Cardiac muscle cell (in vitro differentiated cells and primary cell): ENCODE measurements at places on chromosomes 16 and 17.

- peaks cover under 1% of the 10 kb centered on the region for H3K4me1 ChIP-seq
- peak; percentile 91 for DNase-seq
- H3K27me3 ChIP-seq: peaks cover 28% of the 10 kb centered on the region
- no peak within 1 kb of the TSS for H3K27ac ChIP-seq
- peak within 1 kb of the TSS; percentile 49 for H3K4me3 ChIP-seq
- H3K36me3 ChIP-seq: no peaks in the 10 kb centered on the region
Observed at GRCh38 chr16:2968738-2969544, at the start of gene PAQR4. Gene PAQR4 (plus strand): TSS chr16:2969348. CDS start chr16:2969675, 327 bp downstream.

DNA sequence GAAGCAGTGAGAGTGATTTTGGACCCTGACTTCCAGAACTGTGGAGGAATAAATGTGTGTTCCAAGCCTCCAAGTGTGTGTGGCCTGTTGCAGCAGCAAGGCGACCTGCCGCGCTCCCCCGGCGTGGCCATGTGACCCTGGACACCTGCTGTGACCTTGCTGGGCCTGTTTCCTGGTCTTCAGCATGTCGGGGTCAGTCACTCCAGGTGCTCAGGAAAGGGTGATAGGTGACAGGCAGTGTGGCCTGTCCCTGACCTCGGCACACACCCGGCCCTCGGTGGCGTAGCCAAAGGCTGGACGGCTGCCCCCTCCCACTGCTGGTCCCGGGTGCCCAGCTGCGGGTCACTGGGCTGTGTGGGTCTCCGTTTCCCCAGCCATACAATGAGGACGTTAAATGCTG lies 31.8 kb upstream of the ZNF469 start:
- H3K36me3 ChIP-seq: no peaks in the 10 kb centered on the region
- H3K27ac ChIP-seq: no peak overlapping the region
- H3K4me1 ChIP-seq: no peaks in the 10 kb centered on the region
- H3K27me3 ChIP-seq: no peaks in the 10 kb centered on the region
- no peak for DNase-seq

DNA sequence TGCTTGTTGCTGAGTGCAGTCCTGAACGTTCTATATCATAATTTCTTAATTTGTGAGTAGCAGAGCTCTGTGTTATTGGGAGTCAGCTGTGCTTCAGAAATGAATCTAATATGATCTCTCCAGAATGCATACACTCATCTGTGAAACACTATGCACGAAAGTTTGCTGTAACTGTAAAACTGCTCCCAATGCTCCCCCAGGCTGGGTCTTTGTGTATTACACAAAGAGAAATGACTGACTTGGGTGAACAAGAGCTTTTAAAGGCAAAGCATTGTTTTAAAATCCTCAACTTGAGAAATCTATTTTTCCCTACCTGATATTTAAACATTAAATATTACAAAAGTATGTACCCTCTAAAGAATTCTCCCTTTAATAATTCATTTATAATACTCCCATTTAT lies 636.7 kb upstream of the KIF2B start:
- peaks cover 41% of the 10 kb centered on the region for H3K4me1 ChIP-seq
- H3K36me3 ChIP-seq: no peaks in the 10 kb centered on the region
- H3K27me3 ChIP-seq: no peaks in the 10 kb centered on the region
- H3K4me3 ChIP-seq: no peak overlapping the region
- H3K27ac ChIP-seq: peak overlapping the region; percentile 69

- H3K27ac ChIP-seq: no peak overlapping the region
- DNase-seq: peak; percentile 69
- H3K27me3 ChIP-seq: no peaks in the 10 kb centered on the region
- H3K4me3 ChIP-seq: no peak overlapping the region
- no peaks in the 10 kb centered on the region for H3K36me3 ChIP-seq
Observed at GRCh38 chr17:64097196-64097936, 32.6 kb downstream of the ERN1 start.
